Stimulated activated CD4-positive, alpha-beta T cell treated with anti-CD3 and anti-CD28 coated beads, TNF-alpha, amount 100 ng/mL, for 48 hours (primary cell): ENCODE measurements at places on chromosomes 13 and 19.

DNA sequence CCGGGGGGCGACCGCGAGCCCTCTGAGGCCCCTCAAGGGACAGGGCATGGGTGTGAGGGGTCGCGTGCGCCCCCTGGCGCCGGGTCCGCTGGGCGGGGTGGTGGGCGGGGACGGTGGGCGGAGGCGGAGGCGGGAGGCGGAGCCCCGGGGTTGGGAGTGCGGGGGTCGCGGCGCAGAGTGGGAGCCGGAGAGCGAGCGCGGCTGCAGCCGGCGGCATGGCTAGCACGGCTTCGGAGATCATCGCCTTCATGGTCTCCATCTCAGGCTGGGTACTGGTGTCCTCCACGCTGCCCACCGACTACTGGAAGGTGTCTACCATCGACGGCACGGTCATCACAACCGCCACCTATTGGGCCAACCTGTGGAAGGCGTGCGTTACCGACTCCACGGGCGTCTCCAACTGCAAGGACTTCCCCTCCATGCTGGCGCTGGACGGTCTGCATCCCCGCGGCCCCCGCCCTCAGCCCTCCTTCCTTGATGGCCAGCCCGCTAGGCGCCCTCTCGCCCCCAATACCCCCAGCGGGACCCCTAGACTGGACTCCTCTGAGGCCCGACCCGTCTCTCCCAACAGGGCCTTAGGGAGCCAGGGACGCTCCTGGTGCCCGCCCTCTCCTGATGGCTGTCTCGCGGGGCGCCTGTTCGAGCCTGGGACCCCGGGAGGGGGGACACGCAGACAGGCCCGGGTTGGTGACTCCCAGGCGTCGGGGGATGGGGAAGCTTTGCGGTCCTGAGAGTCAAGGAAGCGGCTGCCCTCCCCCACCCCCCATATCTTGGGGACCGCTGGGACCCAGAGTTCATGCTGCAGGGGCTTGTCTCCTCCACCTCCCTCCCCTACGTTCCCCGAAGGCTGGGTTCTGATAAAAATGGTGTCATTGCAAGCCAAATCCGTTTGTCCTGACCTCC is at the start of gene CLDN10:
Gene CLDN10, plus strand, starts transcription at position 182 of the 903 bp plus-strand sequence. Its CDS starts 34 bp downstream, at position 216.
- DNase-seq = no peak

DNA sequence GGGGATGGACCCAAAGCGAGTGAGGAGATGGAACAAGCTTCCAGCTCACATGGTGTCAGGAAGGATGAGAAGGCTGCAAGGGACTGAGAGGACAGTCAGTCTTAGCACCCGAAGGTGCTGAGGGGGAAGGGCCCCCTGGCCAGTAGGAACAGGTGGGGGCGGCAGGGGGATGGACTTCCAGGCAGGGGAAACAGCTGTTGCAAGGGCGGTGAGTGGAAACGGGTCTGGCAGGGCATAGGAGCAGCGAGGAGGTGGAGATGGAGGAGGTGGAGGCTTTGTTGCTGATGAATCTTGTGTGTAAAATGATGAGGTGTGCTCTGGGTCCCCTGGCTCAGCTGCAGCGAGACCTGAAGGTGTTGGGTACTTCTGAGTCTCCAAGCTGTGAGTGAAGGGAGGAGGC is 1.2 kb downstream of the MAP1S start:
- no peak for DNase-seq

GRCh38 chr19:7254590-7254989 is 39.6 kb downstream of the INSR start:
- no peak for DNase-seq

DNA sequence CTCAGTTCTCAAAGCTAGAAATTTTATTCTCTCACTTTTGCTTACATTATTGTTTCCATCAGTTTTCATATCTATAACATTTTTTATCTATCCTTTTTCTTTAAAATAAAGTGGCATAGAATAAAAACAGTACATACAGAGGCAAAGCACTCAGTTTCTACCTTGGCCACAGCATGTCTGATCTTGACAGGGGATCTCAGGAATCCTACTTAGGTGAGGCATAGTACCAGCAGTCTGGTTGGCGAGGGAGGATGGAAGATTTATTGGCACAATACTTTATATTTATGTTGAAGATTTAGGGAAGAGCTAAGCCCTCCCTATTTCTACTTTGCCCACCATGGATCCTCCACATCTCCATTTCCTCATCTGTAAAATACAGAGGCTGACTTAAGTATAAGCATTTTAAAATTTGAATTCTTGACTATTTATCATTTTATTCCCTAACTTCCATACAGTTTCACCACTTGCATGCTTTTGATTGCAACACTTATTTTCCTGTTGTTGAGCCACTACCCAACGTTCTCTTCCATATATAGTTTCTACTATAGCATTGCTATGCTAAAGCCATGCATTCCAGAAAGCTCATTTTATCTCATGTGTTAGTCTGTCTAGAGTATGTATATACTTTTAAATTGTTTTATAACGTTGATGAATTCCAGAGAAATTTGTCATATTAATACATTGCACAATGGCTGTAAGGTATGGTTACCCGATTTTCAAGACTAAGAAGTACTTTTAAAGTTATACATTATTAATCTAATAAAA is 506.7 kb downstream of the KCTD12 start:
- DNase-seq = no peak

DNA sequence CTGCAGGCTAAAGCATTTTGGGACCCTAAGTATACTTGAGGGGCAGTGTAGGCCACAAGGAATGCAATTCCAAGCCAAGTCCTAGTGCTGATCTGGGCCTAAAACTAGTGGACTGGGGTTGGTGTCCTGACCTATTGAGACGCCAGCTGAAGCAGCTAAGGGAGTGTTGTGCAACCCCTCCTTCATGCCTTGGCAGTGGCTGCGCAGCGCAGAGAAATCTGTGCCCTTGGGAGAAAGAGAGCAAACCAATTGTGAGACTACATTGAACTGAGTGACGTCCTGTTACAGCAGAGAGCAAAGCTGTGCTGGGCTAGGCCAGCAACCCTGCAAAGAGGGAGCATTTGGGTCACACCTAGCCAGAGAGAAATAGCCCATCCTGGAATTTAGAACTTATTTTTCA is 2715.0 kb upstream of the PCDH20 start:
- DNase-seq = no peak

DNA sequence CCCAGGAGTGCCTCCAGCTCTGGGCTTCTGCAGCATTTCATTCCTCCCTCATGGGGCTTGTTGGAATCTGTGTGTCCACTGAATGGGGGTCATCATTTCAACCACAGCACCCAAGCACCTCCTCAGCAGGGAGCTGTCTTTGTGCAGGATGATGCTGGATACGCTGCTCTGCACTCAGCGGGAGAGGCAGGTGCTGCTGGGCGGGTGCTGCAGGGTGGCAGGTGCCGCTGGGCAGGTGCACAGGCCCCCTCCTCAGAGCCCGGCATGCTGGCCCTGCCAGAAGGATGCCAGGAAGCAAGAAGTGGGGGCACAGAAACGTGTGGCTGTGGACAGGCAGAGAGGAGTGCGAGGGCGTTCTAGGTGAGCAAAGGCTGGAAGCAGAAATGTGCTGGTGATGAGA is 121.8 kb upstream of the VSTM2B start:
- DNase-seq = no peak

- no peak for DNase-seq
These were observed 5.8 kb downstream of the ZNF175 start for GRCh38 chr19:51576850-51577249.

- no peak for DNase-seq
These were observed 60.5 kb downstream of the COL4A2 start for GRCh38 chr13:110367620-110368019.

GRCh38 chr13:97124915-97125809 is 97.0 kb upstream of the MBNL2 start:
- DNase-seq = no peak

- no peak for DNase-seq
These were observed 54.1 kb upstream of the MLNR start for GRCh38 chr13:49165798-49166752.

DNA sequence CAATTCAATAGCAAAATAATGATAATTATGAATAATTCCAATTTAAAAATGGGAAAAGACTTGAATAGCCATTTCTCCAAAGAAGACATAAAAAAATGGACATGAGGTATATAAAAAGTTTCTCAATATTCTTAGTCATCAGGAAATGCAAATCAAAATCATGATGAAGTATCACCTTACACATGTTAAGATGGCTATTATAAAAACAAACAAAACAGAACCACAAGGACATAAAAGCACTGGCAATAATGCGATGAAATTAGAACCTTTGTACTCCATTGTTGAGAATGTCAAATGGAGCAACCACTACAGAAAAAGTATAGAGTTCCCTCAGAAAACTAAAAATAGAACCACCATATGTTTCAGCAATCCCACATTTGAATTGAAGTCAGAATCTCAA is 1186.1 kb downstream of the SLITRK5 start:
- no peak for DNase-seq

GRCh38 chr13:34179481-34179880 is 361.5 kb downstream of the RFC3 start:
- no peak for DNase-seq

- DNase-seq = no peak
These were observed 10.3 kb upstream of the HSPH1 start for GRCh38 chr13:31172001-31172400.

DNA sequence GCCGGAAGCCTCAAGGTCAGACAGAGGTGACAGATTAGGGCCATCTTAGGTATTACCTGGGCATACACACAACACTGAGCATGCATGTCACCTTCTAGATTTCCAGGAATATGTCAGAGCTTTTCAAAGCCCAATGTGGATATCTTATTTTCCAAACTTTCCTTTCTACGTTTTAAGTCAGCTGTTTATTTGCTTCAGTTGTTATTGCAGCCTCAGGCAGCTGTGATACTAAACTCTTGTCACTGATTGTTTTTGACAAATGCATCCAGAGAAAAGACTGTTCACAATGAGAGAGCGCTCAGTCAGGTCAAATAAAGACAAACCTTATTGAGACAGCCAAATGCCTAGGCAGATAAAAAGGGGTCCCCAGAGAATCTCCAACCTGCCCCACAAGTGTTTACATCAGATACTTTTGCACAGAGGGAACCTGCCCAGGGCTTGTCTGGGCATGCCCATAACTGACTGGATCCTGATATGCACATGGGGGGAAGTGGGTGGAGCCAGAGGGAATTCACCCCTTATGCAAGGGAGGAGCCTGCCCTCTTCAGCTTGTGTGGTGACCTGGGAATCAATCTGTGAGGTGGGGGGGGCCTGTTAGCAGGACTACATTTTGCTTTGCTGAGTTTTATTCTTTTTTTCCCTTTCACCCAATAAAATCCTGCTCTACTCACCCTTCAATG is 28.5 kb downstream of the MED4 start:
- peak; percentile 8 for DNase-seq

GRCh38 chr19:49888510-49888824 is 8.2 kb downstream of the IL4I1 start:
- no peak for DNase-seq

GRCh38 chr13:51925865-51926527 is 64.2 kb downstream of the CCDC70 start:
- DNase-seq = no peak

GRCh38 chr19:46866407-46867136 is 5.8 kb downstream of the ARHGAP35 start:
- no peak for DNase-seq

- no peak for DNase-seq
These were observed 1504.6 kb downstream of the EFNB2 start for GRCh38 chr13:105030851-105031250.

DNA sequence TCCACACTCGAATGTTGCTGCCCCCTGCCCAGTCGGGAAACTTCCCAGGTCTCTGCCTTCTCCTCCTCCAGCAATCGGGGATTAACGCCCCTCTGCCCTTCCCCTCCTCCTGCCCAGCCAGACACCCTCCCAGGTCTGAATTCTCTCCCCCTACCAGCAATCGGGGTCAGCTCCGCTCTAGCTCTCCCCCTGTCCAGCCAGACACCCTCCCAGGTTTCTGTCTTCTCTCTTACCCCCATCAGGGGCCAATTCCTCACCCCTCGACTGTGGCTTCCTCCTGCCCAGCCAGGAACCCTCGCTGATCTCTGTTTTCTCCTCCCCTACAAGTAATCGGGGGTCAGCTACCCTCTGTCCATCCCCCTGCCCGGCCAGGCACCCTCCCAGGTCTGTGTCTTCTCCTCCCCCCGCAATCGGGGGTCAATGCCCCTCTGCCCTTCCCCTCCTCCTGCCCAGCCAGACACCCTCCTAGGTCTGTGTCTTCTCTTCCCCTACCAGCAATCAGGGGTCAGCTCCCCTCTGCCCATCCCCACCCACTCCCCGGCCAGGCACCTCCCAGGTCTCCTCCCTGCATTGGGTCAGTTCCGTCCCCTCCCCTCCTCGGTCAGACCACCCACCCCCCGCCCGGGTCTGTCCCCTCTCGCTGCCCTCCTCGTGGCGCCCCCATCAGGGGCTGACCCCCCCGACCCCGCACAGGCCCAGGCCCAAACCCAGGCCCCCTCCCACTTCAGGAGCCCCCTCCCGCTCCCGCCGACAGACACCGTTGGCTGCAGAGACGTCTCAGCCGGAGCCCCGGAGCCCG is 668 bp downstream of the ZFR2 start:
- no peak for DNase-seq

GRCh38 chr13:29758531-29759114 is 91.8 kb downstream of the UBL3 start:
- peak; percentile 37 for DNase-seq

DNA sequence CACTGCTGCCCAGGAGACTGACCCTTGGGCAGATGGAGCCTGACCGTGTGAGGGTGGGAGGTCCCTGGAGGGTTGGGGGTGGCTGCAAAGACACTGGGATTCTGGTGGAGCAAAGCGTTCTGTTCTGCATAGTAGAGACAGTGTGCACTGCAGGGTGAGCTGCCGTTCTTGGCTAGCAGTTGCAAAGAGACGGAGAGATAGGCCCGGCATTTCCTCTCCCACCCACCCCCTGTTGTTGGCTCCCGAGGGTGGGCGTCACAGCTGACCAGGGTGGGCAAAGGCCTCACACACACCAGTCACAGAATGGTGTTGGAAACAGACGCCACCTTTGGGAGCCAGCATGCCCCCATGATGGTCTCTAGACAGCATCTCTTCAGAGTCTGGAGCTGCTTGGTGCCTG is 11.4 kb downstream of the TMEM255B start:
- DNase-seq = no peak

GRCh38 chr19:7739211-7739755 is 7.4 kb upstream of the CLEC4G start:
- DNase-seq = no peak

DNA sequence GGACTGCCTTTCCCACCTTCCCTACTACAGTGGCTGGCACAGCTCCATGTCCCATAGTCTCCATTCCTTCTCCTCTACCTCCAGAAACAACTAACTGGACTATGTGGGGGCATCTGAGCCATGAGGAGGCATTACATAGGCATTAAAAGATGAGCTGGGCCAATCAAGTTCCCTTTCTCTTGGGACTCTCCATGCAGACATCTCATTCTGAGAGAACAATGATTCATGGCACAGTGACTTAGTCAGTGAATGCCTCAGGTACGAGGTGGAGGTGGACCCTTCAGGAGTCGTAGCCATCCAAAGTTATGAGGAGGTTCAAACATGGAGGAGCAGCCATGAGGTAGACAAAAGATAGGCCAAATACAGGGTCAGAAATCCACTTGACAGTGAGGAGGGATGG is 70.0 kb downstream of the GPC6 start:
- no peak for DNase-seq

DNA sequence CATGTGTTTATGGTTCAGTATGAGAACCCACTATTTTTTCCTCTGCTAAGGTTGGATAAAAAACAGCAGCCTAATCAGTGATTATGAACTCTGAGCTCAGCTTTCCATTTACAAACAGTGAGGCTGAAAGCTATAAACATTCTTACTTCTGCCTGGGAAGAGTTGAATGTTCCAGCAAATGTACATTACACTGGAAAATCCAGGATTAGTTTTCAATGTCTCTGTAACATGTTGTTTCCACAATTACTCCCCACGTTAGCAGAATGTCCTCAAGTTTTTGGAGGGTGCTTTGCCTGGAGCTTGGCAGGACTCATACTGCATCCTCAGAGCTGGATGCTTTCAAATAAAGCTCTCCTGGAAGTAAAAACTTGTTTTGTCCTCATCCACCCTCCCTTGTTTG is 150.4 kb downstream of the POSTN start:
- DNase-seq = no peak
